ENCODE measurements at places on chromosomes 11 and 22.

GRCh38 chr22:37492428-37493344, 6.5 kb upstream of the MFNG start:
- peak; percentile 79 for DNase-seq

GRCh38 chr11:61893981-61894380, 2.6 kb upstream of the FADS3 start:
- DNase-seq: peak; percentile 8

- no peak for DNase-seq
Measured at GRCh38 chr22:48373626-48374173, 1454.0 kb downstream of the BRD1 start.

- no peak for DNase-seq
Measured at GRCh38 chr11:74322667-74323066, 11.2 kb upstream of the P4HA3 start.

GRCh38 chr22:27820896-27821866, 19.6 kb upstream of the MN1 start:
- no peak for DNase-seq

DNA sequence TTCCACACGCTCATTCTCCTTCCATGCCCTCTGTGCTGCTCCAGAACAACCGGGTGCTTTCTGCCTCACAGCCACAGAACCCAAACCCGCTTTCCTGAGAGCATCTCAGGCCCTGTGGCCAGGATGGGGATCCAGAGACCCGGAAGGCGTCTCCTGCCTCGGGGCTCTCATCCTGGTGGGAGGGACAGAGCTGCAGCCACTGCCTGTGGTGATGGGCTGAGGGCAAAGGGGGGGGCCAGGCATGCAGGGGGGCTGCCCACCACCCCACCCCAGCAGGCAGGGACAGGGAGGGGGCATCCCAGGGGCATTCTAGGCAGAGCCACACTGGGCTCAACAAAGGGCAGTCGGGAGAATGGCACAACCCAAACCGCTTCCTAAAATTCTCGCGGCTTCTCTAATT, 41.4 kb downstream of the CERK start:
- no peak for DNase-seq

- no peak for DNase-seq
Measured at GRCh38 chr11:99814021-99814420, 793.3 kb downstream of the CNTN5 start.

GRCh38 chr11:57977709-57978108, 46.0 kb upstream of the OR9Q1 start:
- no peak for DNase-seq

GRCh38 chr11:9136741-9137140, 45.3 kb upstream of the SCUBE2 start:
- no peak for DNase-seq

DNA sequence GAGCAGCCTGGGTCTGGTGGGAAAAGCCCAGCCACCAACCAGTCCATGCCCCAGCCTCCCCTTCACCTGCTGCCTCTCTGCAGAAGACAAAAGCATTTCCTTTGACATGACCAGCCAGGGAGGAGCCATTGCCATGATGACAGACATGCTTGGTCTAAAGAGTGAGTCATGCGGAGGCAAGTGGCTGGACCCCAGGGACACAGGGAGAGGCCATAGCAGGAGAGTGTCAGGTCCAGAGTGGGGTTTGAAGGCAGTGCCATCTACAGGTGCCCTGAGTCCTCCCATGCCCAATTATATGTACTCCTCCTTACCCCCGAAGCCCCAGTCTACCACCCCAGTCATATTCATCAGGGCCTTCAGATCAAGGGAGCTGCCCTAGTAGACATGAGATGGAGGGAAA, 67.4 kb downstream of the SCN3B start:
- DNase-seq: no peak

- no peak for DNase-seq
Measured at GRCh38 chr11:73396251-73396930, 20.2 kb downstream of the RELT start.

DNA sequence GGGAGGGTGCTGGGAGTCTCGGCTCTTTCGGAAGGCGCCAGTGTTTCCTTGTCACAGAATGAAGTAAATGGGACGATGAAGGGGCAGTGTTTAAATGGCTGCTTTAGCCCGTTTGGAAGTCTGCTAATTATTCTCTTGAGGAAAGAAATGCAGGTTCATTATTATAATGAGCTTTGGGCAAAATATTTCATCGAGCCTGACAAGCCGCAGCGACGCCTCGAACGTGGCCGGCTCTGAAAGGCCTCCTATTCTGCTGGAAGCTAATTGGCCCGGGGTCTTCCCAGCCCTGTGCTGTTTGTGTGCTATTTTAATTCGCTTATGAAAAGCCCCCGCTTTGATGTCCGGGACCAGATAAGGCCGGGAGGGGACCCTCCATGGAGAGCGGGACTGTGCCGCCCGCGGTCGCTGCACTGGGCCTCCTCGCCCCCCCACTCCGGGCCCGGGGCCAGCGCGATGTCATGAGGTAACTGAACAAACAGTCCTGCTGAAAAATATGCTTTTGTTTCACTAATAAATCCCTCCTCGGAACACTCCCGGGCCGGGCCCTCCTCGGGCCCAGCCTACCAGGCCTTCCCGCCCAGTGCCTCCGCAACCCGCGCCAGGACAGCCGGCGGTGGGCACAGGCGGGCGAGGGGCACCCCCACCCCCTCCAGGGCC, 78.4 kb downstream of the CDKN1C start:
- no peak for DNase-seq

DNA sequence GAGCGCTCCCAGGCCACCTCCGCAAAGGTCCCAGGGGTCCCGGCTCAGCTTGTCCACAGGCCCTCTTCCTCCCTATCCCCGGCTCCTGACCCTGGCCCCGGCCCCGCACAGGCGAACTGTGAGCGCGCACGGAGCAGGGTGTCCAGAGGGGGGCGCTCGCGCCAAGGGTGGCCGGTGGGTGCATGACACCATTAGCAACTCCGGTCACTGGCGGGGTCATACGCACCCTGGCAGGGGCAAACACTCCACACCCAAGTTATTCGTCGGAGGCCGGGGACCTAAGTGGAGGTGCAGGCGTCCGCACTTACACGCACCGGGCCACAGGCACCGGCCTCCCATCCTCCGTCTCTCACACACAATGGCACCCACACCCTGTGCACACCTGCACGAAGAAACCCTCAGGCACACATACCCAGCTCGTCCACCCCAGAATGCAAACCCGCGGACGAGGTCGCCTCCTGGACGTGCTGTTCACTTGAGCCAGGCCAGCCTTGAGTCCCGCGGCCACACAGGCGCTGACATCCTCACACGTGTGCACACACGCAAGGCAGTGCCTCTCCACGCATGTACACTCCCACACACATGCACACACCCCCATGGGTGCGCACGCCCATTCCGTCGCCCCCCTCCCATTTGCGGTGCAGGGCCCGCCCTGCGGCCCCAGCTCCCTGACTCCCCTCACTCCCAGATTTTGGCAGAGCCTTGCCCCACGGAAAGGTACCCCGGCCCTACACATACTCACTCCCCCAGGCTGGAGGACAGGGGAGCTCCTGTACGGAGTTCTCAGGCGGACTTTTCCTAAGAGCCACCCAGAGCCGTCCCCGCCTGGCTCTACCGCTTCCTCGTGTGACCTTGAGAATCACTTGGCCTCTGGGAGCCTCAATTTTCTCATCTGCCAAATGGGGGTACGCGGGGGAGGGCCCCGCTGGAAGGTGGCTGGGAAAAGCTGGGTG, at the start of gene RASGRP2:
Gene RASGRP2, minus strand, starts transcription at position 552 of the 953 bp plus-strand sequence. CDS start 1,276 bp downstream, outside the sequence.
- DNase-seq: peak; percentile 57

- no peak for DNase-seq
Measured at GRCh38 chr22:41070665-41071331, 21.6 kb upstream of the EP300 start.

GRCh38 chr11:2991452-2992233, 486 bp downstream of the NAP1L4 start:
- peak; percentile 33 for DNase-seq

GRCh38 chr11:118109231-118109630, 22.5 kb upstream of the SMIM35 start:
- no peak for DNase-seq

Data from ACHN (cell line).